NCI-H187 treated with DMSO at 0.1 percent for 48 hours (cell line): ENCODE measurements at places on chromosomes 3 and 15.

DNA sequence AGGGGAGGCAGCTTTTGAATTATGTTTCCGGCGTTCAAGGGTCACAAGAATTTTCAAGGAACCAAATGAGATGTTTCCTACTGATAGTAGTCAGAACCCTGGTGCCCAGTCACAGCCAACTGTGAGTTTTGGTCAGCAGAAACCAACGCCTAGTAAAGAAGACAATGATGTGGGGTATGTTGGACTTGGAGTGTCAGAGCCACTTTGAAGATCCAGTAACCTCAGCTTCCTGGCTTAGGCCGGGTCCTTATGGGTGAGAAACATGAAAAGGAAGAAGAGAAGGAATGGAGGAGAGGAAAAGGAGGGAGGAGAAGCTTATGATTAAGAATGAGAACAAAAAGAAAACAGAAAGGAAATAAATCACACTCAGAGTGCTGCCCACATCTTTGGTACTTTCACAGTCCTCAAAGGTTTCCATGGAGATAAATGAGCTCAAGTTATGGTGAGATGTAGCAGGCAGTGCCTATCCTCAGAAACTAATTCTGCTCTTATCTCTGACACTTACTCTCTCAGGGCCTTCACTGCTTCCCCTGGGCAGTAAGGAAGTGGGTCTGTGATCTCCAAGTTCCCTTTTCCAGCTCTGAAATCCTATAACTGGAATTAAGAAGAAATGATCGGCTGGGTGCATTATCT lies 2.0 kb upstream of the MCF2L2 start:
- DNase-seq = no peak

- no peak for DNase-seq
Measured at GRCh38 chr15:49145651-49146609, 9.5 kb downstream of the COPS2 start.

GRCh38 chr3:112531358-112531781 lies 30.4 kb downstream of the ATG3 start:
- DNase-seq = no peak

DNA sequence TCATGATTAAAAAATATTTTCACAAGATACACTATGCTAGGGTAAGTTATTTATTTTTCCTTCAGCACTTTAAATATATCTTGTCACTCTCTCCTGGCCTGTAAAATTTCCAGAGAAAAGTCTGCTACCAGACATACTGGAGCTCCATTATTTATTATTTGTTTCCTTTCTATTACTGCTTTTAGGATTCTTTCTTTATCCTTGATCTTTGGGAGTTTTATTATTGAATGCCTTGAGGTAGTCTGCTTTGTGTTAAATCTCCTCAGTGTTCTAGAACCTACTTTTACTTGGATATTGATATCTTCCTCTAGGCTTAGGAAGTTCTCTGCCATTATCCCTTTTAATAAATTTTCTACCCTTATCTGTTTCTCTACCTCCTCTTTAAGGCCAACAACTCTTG lies 142.0 kb upstream of the TGFBR2 start:
- DNase-seq = no peak

DNA sequence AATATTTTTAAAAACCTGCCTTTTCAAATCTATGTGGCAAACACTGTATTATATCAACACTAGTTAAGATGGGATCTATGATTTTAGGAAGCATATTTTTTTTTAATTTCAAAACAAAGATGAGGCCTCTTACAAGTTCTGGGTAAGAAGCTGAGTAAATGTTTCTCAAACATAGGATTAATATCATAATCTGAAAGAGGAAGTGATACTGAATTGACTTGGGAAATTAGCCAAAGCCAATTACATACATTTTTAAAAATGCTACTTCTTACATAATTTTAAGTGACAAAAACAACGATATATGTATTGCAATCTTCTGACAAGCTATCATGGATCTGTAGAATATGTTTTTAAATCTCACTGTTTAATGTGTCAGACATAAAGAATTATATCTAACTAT lies 135.1 kb upstream of the UBP1 start:
- no peak for DNase-seq

- DNase-seq = no peak
Measured at GRCh38 chr15:66847565-66847991, 145.5 kb downstream of the SMAD6 start.

- DNase-seq = no peak
Measured at GRCh38 chr3:40299721-40300335, 9.7 kb upstream of the EIF1B start.

- no peak for DNase-seq
Measured at GRCh38 chr3:113214917-113215595, 3.7 kb downstream of the BOC start.

DNA sequence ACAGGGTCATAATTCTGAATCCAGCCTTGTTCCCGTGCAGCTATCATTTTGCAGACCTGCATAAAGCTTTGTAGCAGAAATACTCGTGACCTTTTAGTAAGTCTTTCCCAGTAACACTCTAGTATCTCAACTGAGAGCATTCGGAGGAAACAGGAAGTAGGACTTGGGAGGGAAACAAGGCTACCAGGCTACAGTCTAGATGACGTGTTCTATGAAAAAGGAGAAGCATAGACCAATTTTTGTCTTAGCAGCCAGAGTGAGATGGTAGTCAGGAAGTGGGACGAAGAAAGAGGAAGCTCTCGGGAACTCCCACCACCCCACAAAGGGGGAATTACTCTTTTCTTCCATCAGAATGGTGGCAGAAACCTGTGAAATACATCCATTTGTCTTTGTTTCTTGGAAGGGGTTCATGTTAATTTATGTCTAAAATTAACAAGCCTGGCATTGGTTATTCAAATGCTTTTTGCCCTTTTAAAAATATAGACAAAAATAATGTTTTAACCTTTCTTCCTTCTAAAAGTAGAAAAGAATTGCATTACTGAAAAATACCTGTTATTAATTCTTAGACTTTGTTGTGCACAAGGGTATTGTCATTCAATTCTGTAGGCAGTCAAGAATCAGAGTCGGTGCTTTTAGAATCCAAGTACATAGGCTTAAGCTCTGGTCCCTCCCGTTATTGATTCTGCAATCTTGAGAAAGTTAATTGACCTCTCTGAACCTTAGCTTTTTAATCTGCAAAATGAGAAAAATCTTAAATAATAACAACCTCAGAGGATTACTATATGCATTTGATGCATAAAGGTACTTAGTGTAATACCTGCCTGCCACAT lies 1.6 kb upstream of the SUCNR1 start:
- no peak for DNase-seq

GRCh38 chr3:42317137-42317536 lies 51.2 kb upstream of the CCK start:
- DNase-seq = no peak

GRCh38 chr15:77514641-77515402 lies 94.1 kb downstream of the HMG20A start:
- no peak for DNase-seq

- no peak for DNase-seq
Measured at GRCh38 chr15:26531489-26531888, 241.4 kb downstream of the GABRB3 start.

DNA sequence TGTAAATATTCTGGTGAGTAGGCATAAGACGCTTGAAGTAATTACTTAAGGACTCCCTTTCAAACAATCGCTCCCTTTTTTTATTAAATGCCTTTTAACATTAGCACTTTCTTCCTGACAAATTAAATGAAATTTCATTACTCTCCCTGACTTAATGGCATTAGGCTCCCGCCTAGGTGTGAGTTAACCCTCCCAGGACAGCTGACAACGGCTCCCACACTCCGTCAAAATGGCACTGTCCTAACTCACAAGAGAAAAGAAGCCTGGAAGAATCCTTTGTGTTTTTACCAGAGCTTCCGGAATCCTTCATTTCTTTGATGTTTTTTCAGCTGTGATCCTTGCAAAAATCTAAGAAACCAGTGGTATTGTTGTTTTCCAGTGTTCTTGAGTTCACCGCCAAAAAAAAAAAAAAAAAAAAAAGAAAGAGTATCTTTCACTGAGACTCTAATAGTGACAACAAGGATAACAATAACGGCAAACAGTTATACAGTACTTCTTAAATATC lies 861.0 kb upstream of the NR2F2 start:
- no peak for DNase-seq

- DNase-seq = no peak
Measured at GRCh38 chr15:90142216-90143165, 40.2 kb upstream of the IDH2 start.

- no peak for DNase-seq
Measured at GRCh38 chr3:22098021-22098420, 347.0 kb upstream of the ZNF385D start.

DNA sequence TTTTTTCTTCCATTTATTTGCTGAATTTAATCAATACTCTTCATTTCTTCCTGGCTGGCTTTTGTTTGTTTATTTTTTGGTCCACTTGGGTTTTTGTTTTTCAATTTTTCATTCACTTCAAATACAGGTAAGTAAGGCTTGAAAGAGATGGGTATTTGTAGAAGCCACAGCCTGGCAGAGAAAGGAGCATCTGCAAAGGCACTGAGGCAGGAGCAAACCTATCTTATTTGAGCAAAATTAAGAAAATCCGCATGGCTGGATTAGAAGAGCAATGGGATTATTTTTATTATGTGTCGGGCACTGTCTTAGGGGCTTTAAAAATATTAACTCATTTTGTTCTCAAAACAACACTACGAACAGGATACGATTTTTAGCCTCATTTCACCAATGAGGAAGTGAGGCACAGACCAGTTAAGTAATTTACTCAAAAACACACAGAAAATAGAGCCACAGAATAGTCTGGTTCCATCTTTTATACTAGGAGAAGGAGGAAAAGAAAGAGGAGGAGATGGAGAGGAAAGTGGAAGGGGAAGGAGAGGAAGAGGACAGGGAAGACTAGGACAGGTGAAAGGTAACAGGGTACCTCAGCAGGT lies 35.1 kb upstream of the CCDC80 start:
- DNase-seq = no peak

DNA sequence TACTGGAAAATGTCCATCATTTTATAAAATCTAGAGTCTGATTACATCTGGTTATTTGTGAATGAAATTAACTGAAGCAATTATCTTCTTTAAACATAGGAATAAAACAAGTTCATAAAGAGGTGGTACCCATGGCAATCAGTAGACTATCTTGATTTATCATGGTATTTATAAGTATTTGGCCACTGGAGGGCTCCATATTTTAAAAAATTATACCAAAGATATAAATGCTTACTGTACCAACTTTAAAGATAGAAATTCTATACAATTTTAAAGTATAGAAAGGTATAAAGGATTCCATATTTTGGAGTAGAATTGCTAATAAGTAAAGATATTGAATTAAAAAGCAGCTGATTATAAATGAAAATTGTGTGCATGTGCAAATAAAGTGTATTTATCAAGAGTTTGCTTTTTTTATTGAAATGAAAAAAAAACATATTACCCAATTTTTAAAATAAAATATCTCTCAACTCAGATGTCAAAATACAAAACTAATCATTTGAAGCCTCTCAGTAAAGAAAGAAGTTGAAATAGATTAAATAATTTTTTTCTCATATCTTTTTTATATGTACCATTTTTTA lies 105.3 kb downstream of the BBX start:
- DNase-seq = no peak

DNA sequence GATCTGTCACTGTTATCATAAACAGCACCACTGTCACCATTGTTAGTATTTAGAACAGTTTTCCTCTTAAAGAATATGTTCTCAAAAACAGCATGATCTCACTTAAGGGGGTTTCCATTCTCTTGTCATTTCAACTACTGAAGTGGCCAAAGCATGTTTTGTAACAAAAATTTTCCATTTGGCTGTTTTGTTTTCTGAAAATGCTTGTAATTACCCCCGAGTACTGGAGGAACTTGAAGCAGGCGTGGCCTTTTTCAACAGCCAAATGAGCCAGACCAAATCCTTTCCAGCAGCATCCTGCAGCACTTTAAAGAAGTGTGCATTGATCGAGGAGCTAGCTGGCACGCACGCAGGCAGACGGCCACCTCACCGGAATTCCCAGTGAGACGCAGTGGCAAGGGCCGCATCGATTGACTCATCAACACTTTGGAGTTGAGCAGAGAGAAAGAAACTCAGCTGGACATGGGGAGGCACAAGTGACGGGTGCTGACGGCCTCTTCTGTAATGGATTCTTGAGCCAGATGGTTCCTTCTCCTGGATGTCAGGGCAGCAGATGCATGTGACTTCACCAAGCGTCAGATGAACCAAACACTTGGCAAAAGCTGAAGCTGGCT lies 234.3 kb upstream of the IGF1R start:
- DNase-seq = no peak

DNA sequence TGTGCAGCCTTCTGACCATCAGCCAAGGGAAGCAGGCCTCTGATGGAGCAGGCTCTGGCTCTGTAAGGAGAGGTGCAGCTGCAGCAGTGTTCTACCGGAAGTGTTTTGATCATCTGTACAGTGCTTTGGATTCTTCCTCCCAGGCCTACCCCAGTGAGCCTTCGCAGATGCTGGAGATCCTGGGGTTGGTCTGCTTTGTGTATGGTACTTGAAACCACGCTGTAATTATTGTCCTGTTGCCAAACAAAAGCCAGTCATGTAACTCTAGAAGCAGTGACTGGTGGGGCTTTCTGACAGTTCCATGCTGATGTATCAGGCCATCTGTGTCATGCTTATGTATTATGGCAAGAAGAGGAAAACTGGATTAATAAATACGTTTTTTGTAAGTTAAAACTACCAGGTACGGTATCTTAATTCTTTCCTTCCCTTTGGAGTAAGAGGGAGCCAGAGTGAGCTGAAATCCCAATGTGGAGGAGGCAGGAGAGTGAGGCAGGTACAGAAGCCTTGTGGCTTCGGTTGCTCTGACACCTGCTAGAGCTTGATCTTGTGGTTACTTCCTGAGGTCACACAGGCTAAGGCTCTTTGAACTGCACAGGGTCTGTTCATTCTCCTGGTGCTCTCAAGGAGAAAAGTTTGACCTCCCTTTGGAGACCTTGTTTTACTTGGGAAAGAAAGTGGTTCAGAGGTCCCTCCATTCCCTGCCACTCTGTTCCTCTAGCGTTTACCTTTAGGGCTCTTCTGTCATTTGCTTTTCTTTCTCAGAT lies 3.7 kb downstream of the TMEM42 start:
- no peak for DNase-seq

DNA sequence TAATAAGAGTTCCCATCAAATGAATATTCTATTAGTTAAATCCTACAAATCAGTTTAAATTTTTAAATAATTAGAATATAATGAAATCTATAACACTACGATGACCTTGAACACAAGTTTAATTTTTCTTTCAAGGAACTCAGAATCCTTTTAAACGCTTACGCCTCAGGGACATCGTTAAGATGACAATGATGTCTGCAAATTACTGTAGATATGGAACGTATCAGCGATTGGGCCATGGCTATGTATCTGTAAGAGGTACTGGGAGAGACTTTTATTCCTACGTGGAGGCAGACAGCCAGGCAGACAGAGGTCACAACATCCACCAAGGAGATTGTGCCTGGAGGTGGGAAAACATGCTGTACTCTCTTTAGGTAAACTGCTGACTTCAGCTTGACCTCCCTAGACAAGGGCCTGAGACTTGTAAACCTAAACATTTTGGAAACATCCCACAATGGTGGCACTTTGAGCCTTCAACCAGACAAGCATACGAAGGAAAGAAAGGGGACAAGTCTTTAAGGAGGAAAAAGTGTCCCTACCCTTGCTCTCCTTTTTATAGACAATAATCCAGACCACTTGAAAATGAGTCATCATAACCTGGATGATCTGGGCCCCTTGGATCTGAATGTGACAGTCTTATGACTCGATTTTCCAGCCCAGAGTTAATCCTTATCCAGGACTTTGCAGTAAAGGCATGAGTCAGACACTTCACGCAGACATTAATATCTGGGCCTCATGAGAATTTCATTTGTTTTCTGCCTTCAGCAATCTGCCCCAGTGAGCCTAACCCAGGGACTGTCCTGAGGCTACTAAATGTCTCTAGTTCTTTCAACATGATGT lies 6.8 kb upstream of the LDHAL6B start:
- DNase-seq = no peak
